Stimulated activated CD8-positive, alpha-beta memory T cell treated with anti-CD3 and anti-CD28 coated beads, Interleukin-4, amount 100 ng/mL, for 1 hour (primary cell): ENCODE measurements at places on chromosomes 6 and 20.

- no peak for DNase-seq
Measured at GRCh38 chr6:24699521-24700359, 19.2 kb downstream of the C6orf62 start.

DNA sequence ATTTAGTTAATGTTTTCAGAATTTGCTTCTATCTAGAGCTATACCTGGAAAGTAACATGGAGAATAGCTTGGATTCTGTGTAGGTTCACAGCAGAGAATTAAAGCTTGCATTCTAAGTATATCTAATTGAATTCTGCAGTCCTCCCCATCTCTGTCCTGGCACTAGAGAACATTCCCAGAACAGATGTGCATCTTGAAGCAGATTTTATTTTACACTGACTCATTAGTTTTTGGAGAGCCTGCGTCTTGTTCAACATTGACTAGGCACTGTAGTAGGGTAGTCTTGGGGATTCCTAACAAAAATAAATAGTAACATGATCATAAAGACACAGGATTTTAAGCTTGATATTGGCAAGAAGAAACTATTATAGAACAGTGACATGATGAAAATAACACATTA lies 36.2 kb upstream of the BAG2 start:
- no peak for DNase-seq

DNA sequence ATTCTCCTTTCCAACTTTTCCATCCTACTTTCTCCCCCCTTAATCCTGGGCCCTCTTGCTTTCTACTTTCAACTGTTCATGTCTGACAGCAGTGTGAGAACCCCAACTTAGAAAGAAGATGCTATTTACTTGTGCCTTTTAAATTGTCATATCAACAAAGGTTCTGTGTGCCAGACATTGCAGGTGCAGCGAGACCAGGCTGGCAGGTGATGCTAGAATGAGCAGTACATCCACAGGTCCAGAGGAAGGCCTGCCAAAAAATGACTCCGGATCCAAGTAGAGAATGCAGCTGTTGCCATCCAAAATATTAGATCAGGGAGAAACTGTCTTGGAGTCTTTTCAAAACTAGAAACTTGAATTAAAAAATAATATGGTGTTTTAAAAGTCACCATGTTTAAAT lies 510.5 kb downstream of the LMBRD1 start:
- no peak for DNase-seq

DNA sequence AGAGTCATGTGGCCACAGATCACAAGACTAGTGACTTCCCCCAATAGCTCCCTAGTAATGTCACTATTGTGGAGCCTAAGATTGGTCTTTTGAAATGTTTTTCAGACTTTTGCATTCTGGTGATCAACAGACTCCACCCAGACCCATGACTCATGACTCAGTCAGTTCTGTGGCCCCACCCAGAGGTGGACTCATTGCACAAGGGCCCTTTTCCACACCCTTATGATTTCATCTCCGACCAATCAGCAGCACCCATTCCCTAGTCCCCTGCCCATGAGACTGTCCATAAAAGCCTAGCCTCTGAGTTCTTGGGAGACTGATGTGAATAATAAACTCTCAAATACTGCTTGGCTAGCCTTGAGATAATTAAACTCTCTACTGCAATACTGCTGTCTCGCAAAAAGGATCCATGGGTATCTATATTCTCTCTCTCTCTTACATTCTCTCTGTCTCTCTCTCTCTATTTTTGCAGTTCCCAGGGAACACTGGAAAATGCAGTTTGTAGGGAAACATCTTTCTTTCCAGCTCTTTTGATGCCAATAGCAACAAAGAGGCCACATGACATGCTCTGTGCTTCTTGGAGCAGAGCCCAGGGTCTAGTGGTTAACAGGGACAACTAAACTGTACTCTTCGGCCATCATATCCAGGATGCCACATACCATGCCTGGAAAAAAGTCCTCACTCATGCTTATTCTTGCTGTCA lies 71.3 kb upstream of the IYD start:
- DNase-seq = no peak

GRCh38 chr20:14441201-14441600 lies 103.8 kb upstream of the FLRT3 start:
- DNase-seq = no peak
